ENCODE measurements at places on chromosomes 11 and 22. TPM values are rescaled to one million over a fixed set of nuclear protein-coding genes. Genes with fewer than 3 reads are reported as not detected.

The MIAT gene
- 0.78 TPM for total RNA-seq

The CARS1 gene
- total RNA-seq: 73.4 TPM

The DDI1 gene
- total RNA-seq: not detected

The EHF gene
- under 0.01 TPM for total RNA-seq

The SMTNL1 gene
- not detected for total RNA-seq

The OSBP2 gene
- 1.4 TPM for total RNA-seq

The MTCH2 gene
- 82.2 TPM for total RNA-seq
